ENCODE measurements at places on chromosomes 1 and 21.
A peak's percentile ranks its signal among the peaks of the same experiment; 100 is the strongest.

DNA sequence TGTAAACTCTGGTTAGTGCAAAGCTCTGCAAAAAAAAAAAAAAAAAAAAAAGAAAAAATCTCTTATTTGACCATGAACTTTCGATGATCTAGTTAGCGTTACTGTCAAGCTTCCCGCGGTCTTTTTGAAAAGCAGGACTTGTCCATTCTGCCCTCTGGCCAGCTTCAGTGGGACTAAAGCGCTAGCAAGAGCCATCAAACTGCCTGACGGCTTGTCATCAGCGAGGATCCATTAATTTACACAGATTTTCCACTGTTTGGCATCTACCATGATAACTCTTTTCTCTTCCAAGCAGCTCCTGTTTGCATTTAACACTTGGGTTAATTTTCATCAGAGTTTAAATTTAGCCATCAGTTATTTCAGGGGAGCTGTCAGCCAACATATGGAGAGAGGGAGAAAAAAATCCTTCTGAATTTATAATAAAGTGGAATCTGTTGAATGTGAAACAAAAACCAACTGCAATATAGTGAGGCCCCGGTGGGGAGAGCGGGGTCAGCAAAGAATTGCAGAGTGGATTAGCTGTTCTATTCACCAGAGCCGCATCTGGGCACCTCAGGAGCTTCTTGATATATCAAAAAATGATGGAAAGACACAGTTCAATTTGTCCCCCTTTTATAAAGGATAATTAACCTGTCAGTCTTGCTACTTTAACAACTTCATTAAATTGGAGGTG lies 298.2 kb downstream of the SPATA17 start:
- no peak for DNase-seq
- H3K4me3 ChIP-seq: no peak overlapping the region
- H3K4me1 ChIP-seq: no peaks in the 10 kb centered on the region
- no peaks in the 10 kb centered on the region for H3K36me3 ChIP-seq
- no peaks in the 10 kb centered on the region for H3K27me3 ChIP-seq

GRCh38 chr21:31442339-31442738 lies 98.3 kb upstream of the TIAM1 start:
- no peak overlapping the region for H3K27ac ChIP-seq
- H3K36me3 ChIP-seq: peaks cover 37% of the 10 kb centered on the region
- no peak overlapping the region for H3K4me3 ChIP-seq
- H3K27me3 ChIP-seq: peaks cover 2% of the 10 kb centered on the region
- peaks cover 8% of the 10 kb centered on the region for H3K4me1 ChIP-seq

- peak; percentile 77 for DNase-seq
- no peaks in the 10 kb centered on the region for H3K27me3 ChIP-seq
- H3K4me1 ChIP-seq: peaks cover 14% of the 10 kb centered on the region
Measured at GRCh38 chr1:183227422-183228346, 41.6 kb downstream of the LAMC2 start.

DNA sequence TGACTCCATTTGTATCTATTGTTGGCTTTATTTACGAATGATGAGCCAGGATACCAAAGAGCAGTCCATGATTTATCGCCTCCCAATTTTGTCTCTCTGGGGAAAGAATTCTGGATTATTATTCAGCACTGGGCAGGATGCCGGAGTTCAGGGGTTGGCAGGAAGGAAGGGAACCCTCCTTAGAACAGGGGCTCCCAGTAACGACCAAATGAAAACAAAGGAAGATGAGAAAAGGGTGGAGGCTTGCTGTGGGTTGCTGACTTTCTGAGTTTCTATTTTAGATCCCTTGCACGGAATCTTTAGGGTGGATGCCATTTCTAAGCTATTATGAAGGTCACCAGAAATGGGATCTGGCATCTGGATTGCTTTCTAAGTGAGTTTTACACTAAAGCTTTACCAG lies 231.2 kb upstream of the LYPLAL1 start:
- H3K27ac ChIP-seq: no peak overlapping the region
- peaks cover 3% of the 10 kb centered on the region for H3K4me1 ChIP-seq
- DNase-seq: no peak
- peaks cover 3% of the 10 kb centered on the region for H3K36me3 ChIP-seq

GRCh38 chr1:229947968-229948367 lies 119.1 kb upstream of the GALNT2 start:
- no peak overlapping the region for H3K27ac ChIP-seq
- peaks cover 2% of the 10 kb centered on the region for H3K4me1 ChIP-seq
- DNase-seq: no peak
- no peaks in the 10 kb centered on the region for H3K27me3 ChIP-seq
- H3K36me3 ChIP-seq: no peaks in the 10 kb centered on the region

Data from endothelial cell (in vitro differentiated cells).